Renal pelvis (tissue), 12 donors: ENCODE measurements at places on chromosomes 11 and 22.

DNA sequence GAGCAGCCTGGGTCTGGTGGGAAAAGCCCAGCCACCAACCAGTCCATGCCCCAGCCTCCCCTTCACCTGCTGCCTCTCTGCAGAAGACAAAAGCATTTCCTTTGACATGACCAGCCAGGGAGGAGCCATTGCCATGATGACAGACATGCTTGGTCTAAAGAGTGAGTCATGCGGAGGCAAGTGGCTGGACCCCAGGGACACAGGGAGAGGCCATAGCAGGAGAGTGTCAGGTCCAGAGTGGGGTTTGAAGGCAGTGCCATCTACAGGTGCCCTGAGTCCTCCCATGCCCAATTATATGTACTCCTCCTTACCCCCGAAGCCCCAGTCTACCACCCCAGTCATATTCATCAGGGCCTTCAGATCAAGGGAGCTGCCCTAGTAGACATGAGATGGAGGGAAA is 67.4 kb downstream of the SCN3B start:
- no peak for DNase-seq

GRCh38 chr22:22714600-22715335 is 70.4 kb downstream of the GGTLC2 start:
- DNase-seq, result no peak

DNA sequence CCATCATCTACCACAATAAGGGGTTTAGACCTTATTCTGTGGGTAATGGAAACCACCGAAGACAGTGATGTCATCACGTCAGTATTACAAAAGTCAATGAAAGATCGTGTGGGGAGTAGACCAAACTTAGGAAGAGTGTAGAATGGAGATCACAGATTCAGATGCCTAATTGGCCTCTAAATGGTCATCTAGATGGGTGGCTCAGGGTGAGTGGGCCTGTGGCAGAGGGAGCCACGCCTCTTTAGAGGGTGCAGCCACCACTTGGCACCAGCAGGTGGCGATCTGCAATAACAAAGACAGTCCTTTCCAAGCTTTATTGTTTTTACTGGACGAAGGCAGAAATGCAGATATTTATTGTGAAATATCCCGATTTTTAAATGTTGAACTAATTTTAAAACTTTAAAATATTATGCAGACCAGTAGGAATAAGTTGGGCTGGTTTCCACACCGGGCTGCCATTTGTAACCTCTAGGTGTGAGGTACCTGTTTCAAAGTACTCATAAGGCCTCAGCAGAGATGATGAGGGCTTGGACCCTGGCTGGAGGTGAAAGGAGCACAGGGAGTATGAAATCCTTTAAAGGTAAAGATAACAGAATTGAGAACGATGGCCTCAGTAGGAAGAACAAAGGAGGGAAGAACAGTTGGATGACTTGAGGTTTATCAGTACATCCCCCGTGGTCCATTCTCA is 222.0 kb downstream of the DBX1 start:
- DNase-seq, result no peak

- DNase-seq, result no peak
These were observed 380.0 kb upstream of the B3GAT1 start for GRCh38 chr11:134792044-134792443.

GRCh38 chr11:78384231-78384630 is 33.4 kb downstream of the GAB2 start:
- DNase-seq, result no peak

DNA sequence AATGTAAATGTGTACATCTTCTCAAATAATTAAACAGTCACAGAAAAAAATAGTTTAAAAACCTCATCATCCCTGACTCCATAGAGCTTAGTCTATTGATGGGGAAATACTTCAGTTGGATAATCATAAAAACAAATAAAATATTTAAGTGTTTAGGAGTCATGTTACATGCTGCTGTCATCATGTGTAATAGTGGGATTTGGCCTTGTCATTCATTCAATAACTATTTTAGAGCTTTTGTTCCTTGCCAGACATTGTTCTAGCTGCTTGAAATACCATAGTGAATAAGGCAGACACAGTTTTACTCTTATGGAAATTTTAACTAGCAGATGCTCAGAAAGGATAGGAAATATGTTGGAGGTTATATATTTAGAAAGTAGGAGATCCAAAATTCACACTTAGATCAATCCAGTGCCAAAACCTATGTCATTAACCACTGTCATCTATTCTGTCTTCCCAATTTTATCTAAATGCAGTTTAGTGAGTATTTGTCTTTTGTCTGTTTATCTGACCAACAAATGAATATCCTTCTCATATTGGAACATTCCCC is 324.7 kb downstream of the CASP12 start:
- DNase-seq, result no peak

- peak; percentile 73 for DNase-seq
These were observed 1.0 kb upstream of the TOB2 start for GRCh38 chr22:41447435-41448188.

DNA sequence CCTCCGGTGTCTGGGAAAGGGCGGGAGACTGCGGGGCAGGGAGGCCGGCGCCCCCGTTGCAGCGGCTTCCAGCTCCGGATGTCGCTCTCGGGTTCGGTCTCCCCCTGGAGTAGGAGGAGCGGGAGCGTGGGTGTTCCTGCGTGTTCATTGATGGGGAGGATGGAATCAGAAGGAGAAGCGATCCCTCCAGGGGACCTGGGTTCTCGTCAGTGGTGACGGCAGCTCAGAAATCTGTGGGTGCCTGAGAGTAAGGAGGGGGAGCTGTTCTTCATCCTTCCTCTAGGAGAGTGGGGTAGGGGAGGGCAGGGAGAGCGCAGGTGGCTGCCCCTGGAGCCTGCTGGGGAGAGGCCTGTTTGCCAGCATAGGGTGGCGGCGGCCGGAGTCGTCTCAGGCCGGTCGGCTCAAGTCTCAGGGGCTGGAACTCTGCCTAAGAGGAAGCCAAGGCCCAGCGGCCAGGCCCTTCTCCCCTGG is 1.1 kb downstream of the UBASH3B start:
- no peak for DNase-seq
